ENCODE measurements at places on chromosomes 1 and 21. TPM values are rescaled to one million over a fixed set of nuclear protein-coding genes. Genes with fewer than 3 reads are reported as not detected.
A peak's percentile ranks its signal among the peaks of the same experiment; 100 is the strongest.

RPTN gene
- not detected for polyA plus RNA-seq

DMBX1 gene
- polyA plus RNA-seq = not detected

DNA sequence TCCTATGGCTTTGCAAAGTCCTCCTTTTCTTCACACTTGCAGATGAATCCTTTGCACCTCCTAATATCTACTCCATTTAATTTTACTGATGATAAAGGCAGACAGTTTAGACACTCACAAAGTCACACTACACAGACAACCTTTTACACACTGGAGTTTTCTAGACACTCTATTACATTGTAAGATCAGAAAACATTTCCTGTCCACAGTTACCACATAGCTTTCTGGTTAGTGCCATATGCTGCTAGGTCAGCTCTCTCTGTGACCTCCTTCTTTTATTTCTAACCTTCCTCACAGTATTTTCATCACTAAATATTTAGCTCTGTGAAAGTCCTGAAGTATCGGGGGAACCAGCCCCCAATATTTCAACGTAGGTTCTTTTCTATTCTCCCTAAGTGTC, 5.1 kb downstream of the SH2D1B start:
- H3K36me3 ChIP-seq = no peaks in the 10 kb centered on the region
- no peak overlapping the region for H3K27ac ChIP-seq
- no peaks in the 10 kb centered on the region for H3K4me1 ChIP-seq
- H3K4me3 ChIP-seq = no peak overlapping the region

- DNase-seq = no peak
- no peaks in the 10 kb centered on the region for H3K4me1 ChIP-seq
- H3K36me3 ChIP-seq = no peaks in the 10 kb centered on the region
- peaks cover 37% of the 10 kb centered on the region for H3K27me3 ChIP-seq
Measured at GRCh38 chr1:109383854-109384253, 13.9 kb downstream of the SORT1 start.

HCRTR1 gene
- polyA plus RNA-seq = not detected

NPR1 gene
- polyA plus RNA-seq = not detected

GRCh38 chr1:15525050-15526020, 1.3 kb upstream of the DNAJC16 start:
- no peak for DNase-seq
- peak overlapping the region; percentile 100 for H3K27ac ChIP-seq
- H3K36me3 ChIP-seq = no peaks in the 10 kb centered on the region
- peak overlapping the region; percentile 94 for H3K4me3 ChIP-seq
- H3K4me1 ChIP-seq = peaks cover 37% of the 10 kb centered on the region
- no peaks in the 10 kb centered on the region for H3K27me3 ChIP-seq

DNA sequence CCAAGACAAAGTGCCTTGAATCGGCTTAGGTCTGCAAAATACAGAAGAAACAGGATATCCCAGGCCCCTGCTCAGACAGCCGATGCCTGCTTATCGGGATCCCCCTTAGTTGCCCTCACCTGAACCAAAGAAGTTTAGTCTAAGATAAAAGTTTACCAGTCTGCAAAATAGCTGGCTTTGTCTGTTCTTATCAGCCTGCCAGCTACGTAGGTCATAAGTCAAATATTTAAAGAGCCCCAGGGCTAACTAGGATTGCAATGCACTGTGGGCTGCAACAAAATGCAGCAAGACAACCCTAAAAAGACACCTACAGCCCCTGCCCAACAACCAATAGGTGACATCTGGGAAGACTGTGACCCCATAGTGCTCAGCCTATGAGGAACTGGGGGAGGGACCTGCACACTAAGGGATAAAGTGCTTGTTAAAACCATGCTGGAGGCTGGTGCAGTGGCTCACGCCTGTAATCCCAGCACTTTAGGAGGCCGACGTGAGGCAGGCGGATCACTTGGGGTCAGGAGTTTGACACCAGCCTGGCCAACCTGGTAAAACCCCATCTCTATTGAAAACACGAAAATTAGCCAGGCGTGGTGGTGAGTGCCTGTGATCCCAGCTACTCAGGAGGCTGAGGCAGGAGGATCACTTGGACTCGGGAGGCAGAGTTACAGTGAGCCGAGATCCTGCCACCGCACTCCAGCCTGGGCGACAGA, 27.4 kb downstream of the LRRC3 start:
- H3K27me3 ChIP-seq = no peaks in the 10 kb centered on the region
- H3K4me3 ChIP-seq = no peak overlapping the region
- no peak overlapping the region for H3K27ac ChIP-seq

DNA sequence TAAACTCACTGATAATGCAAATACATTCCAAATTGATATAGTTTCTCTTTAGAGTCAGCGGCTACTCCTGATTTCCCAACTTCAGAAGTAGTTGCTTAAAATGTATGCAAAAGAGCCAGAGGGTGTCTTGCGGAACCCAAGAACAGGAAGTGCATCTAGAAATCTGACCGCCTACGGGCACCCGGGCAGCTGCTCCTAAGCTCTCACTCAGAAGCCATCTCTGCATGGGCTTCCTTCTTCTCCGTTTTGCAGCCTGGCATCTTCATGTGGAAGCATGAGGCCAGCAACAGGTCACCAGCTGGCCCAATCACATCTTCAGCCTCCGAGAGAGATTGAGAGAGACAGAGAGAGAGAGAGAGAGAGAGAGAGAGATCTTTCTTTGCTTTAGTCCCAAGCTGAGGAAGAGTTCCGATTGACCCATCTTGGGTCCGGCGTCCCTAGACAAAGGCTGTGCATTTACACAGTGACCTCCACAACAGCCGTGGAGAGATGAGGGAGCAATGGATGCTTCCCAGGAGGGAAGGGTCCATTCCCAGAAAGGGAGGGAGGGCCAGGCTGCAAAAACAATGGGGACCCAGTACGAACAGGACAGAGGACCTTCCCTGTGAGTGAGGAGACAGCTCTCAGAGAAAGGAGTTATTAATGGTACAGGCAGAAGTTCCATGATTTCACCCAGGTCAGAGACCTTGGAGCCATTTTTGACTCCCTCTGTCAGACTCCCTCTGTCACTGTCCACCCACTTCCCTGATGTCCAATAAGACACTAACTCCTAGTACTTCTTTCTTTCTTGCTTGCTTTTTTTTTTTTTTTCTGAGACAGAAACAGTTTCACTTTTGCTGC, 28.2 kb upstream of the SLC30A1 start:
- H3K27me3 ChIP-seq = no peaks in the 10 kb centered on the region
- peaks cover 22% of the 10 kb centered on the region for H3K4me1 ChIP-seq
- peak overlapping the region; percentile 91 for H3K4me3 ChIP-seq
- H3K27ac ChIP-seq = peak overlapping the region; percentile 90
- no peaks in the 10 kb centered on the region for H3K36me3 ChIP-seq
- DNase-seq = peak; percentile 47

ARHGEF11 gene
- polyA plus RNA-seq = 5.6 TPM

DNA sequence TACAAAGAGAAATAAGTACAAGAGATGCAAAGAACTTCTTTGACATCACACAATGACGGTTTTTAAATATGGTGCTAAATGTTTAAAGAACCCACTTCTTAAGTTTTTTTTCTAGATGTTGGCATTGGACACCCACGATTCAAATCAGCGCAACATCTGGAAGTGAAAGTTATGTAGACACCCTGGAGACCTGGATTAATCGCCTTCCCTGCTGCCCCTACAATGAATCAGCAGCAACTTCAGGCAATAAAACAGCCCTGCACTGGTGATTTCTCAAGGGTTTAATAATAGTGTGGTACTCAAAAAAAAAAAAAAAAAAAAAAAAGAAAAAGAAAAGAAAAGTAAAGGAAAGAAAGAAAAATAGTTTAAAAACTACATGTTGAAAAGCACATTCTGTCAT, 248.3 kb downstream of the NUF2 start:
- H3K27me3 ChIP-seq = peaks cover 6% of the 10 kb centered on the region
- no peak overlapping the region for H3K27ac ChIP-seq
- H3K4me1 ChIP-seq = no peaks in the 10 kb centered on the region
- H3K36me3 ChIP-seq = no peaks in the 10 kb centered on the region
- DNase-seq = no peak

PTPRF gene
- not detected for polyA plus RNA-seq

C1orf210 gene
- not detected for polyA plus RNA-seq

DNA sequence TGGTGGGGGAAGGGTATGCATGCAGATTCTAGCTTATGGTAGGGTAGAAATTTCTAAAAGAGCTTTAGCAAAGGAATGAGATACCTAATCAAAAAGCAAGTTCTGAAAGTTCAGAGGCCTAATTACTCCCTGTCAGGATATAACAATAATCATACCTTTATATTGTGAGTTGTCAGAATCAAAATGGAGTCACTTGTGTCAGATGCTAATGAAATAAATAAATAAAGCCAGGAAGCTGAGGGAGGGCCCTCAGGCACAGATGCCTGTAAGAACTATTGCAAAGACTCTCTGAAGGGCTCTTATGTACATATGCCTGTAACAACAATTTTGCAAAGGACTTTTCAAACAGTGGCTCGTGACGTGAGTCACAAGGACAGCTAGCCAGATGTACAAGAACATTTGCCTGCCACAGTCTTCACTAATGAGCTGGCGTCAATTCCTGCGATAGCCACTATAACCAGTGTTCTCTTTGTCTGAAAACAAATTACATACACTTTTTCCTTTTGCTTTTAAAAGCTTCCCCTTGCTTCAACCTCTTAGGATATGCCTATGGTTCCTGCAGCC, 27.4 kb upstream of the DNASE2B start:
- no peaks in the 10 kb centered on the region for H3K4me1 ChIP-seq
- H3K27me3 ChIP-seq = peaks cover 4% of the 10 kb centered on the region
- no peak overlapping the region for H3K4me3 ChIP-seq
- DNase-seq = no peak

GRCh38 chr1:30106125-30106524, 617.3 kb downstream of the MATN1 start:
- no peaks in the 10 kb centered on the region for H3K4me1 ChIP-seq
- no peak overlapping the region for H3K4me3 ChIP-seq
- H3K27me3 ChIP-seq = peaks cover 27% of the 10 kb centered on the region
- DNase-seq = no peak
- no peak overlapping the region for H3K27ac ChIP-seq

GRCh38 chr1:70509996-70510876, 99.2 kb downstream of the CTH start:
- no peak overlapping the region for H3K4me3 ChIP-seq
- no peaks in the 10 kb centered on the region for H3K36me3 ChIP-seq
- H3K4me1 ChIP-seq = no peaks in the 10 kb centered on the region
- no peak overlapping the region for H3K27ac ChIP-seq
- no peaks in the 10 kb centered on the region for H3K27me3 ChIP-seq
- DNase-seq = peak; percentile 18

- no peak for DNase-seq
- H3K27me3 ChIP-seq = peaks cover 15% of the 10 kb centered on the region
Measured at GRCh38 chr1:234149217-234149616, 224.0 kb upstream of the COA6 start.

FCGR3A gene
- polyA plus RNA-seq = 0.67 TPM

DNA sequence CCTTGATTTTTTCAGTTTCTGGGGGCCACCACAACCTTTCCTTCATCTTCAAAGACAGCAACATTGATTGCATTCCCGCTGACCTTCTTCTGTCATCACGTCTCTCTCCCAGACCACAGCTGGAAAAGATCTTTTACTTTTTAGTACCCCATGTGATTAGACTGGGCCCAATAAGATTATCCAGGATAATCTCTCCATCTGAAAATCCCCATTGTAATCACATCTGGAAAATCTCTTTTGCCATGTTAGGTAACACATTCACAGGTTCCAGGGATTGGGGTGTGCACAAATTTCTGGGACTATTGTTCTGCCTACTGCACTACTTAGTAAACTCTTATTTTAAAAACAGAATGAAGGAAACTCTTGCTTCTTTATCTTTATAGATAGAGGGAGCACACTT, 47.1 kb upstream of the INSL5 start:
- H3K36me3 ChIP-seq = peaks cover 4% of the 10 kb centered on the region
- H3K27me3 ChIP-seq = no peaks in the 10 kb centered on the region
- H3K27ac ChIP-seq = no peak overlapping the region
- no peak overlapping the region for H3K4me3 ChIP-seq

- peaks cover 16% of the 10 kb centered on the region for H3K4me1 ChIP-seq
- no peak overlapping the region for H3K4me3 ChIP-seq
- H3K36me3 ChIP-seq = no peaks in the 10 kb centered on the region
- no peak for DNase-seq
Measured at GRCh38 chr1:184033711-184034167, 3.8 kb downstream of the COLGALT2 start.

DNA sequence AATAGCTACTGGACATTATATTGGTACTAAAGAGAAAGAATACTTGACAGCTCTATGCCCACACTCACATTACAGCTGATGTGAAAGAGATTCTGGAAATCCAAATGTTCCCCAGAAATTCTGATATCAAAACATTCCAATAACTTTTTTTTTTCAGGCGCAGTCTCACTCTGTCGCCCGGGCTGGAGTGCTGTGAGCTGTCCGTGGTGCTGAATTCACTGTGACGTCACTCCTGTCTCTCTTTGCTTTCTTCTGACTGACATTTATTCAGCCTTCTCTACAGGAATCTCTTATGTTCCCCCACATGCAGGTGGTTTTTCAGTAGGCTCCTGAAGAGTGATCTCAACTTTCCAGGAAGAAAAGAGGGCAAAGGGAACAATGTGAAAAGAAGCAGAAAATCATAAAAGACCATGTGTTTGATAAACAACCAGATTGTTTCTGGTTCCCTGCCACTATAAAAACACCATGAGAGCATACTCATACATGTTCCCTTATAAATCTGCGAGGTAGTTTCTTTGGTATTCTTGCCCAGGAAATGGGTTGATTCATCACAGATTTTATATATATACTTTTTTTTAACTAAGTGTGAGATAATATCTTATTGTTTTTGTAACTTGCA, 6.2 kb downstream of the S100A7A start:
- peaks cover 76% of the 10 kb centered on the region for H3K27me3 ChIP-seq
- H3K27ac ChIP-seq = no peak overlapping the region
- H3K36me3 ChIP-seq = no peaks in the 10 kb centered on the region
- no peak overlapping the region for H3K4me3 ChIP-seq
- peak; percentile 30 for DNase-seq
- no peaks in the 10 kb centered on the region for H3K4me1 ChIP-seq

HSD3B2 gene
- not detected for polyA plus RNA-seq

- H3K4me3 ChIP-seq = no peak overlapping the region
- peak; percentile 43 for DNase-seq
- no peak overlapping the region for H3K27ac ChIP-seq
- H3K4me1 ChIP-seq = peaks cover 9% of the 10 kb centered on the region
- no peaks in the 10 kb centered on the region for H3K27me3 ChIP-seq
- no peaks in the 10 kb centered on the region for H3K36me3 ChIP-seq
Measured at GRCh38 chr1:111747282-111747734, 8.1 kb upstream of the INKA2 start.

DNA sequence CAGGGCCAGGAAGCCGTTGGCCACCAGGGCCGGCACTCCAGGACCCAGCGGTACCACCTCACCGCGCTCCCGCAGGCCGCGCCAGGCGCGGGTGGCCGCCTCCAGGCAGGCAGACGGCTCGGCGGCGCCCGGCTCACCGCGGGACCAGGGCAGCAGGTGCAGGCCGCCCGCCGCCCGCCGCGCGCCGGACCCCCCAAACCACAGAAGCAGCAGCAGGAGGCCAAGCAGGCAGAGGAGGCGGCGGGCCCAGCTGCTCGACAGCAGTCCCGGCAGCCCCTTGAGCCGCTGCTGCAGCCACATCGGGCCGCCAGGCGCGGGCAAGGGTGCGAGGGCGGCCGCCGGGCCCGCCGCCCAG, 312 bp downstream of the KIAA2013 start:
- H3K27ac ChIP-seq = no peak overlapping the region
- H3K27me3 ChIP-seq = no peaks in the 10 kb centered on the region
- DNase-seq = no peak

NBPF11 gene
- 1.3 TPM for polyA plus RNA-seq

All from naive B cell (primary cell).